ENCODE measurements at places on chromosomes 4 and X. TPM values are rescaled to one million over a fixed set of nuclear protein-coding genes. Genes with fewer than 3 reads are reported as not detected.

DNA sequence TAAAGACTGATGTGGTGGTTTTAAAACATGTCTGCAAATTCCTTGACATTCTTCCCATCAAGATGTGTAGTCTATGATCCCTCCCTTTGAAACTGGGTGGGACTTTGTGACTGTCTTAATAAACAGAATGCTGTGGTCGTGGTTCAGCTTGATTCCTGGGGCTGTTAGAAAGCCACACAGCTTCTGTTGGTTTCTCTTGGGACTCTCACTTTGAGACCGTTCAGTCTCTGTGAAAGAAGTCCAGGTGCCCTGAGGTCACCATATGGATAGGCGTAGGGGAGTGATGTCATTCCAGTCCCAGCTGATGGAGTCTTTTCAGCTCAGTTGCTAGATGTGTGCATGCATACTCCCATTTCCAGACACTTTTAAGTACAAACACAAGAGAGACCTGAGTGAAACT, 216.6 kb downstream of the KDR start:
- no peak for DNase-seq

DNA sequence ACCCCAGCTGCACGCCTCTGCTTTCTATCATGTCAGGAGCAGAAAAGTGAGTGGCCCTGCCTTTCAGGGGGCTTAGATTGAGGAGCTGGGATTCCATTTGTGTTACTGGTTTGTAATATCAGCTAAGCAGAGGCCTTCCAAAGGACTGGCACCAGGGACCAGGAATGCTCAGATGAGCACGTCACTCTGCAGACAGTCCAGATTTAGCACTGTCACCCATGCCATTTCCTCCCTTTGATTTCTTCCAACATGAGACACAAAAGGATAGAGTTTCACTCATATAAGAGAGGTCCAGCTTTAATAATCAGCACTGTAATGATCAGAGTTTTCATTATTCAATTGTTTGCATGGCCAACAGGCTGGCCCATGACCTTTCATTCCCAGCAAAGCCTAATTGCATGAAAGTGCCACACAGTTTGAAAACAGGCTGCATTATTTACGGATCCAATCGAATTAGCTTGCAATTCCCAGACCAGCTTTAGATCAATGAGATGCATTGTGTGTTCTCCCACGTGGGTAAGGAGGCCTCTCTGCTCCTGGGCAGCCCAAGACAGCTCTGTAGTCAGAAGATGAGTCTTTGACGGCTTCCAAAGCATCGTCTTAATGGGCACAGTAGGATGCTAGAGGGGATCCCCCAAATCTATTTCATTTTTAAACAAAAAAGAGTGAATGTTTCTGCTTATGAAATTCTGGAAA, 9.8 kb upstream of the SLC2A9 start:
- no peak for DNase-seq

The PRRG1 gene
- total RNA-seq = 18.2 TPM

DNA sequence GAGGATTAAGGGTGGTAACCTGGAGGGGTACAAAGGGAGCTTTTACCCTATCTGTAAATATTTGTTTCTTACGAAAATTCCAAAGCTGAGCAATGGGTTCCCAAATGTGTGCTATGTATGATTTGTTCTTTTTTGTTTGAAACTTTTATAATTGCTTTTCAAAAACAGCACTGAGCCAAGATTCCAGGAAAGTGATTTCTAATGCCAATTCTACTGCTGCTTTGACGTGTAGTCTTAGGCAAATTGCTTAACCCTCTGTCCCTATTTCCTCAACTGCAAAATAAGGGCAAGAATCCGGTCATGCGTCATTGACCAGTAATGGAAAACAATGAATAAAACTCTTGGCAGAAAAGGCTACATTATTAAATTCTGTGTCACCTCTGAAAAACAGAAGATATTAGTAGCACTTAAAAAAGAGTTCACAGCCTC, 454.7 kb downstream of the IL15 start:
- no peak for DNase-seq

DNA sequence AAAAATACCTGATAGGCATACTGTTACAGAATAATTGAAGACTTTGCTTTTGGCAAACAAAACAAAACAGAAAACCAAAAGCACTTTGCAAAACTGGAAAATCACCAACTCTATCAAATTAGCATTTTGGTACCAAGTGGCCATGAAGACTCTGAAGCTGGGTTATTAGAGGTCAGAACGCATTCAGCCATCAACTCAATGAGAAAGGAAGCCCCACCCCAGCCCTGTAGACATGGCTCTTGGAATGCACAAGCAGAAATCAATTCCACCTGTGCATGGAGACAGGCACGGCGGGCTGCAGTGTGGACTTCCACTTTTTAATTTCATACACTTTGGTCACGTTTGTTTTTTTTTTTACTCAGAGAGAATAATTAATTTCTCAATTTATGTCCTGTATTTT, 93.6 kb upstream of the DHX15 start:
- no peak for DNase-seq
